ENCODE measurements at places on chromosomes 2 and 18. TPM values are rescaled to one million over a fixed set of nuclear protein-coding genes. Genes with fewer than 3 reads are reported as not detected.

GRCh38 chr2:199847181-199847864 is 3.7 kb downstream of the FTCDNL1 start:
- no peak for DNase-seq

DNA sequence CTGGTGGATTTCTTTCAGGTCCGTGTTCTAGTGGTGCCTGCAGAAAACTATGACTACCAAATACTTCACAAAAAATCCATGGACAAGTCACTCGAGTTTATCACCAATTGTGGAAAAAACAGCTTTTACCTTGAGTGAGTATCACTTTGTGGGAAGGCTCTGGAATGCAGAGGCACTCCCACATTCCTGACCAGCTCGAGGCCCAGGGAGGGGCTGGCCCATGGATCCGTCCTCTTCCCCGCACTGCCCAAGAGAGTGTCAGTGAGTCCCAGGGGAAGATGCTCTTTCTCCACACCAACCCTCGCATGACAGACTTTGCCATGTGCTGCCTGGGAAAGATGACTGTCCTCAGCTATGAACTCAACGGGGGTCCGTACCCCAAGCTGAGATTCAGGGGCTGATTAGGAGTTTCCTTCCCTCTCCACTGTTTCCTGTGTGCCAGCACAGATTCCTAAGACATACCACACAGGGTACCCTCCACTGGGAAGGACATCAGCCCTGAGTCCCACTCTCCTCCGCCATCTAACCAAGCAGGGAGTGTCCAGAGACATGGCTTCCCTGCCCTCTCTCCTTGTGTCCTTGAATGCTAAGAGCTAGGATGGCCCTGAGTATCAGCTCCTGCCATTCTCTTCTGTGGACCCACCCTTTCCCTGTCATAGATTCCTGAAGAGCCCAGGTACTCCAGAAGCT is 155.9 kb downstream of the LAMA3 start:
- no peak for DNase-seq

- peak; percentile 73 for DNase-seq
These were observed 40.6 kb downstream of the SPC25 start for GRCh38 chr2:168849610-168850009.

The CTNNA2 gene
- not detected for total RNA-seq

The PLEKHH2 gene
- total RNA-seq: 1.1 TPM
